ENCODE measurements at places on chromosomes 16 and 17.

- H3K27ac ChIP-seq: no peak overlapping the region
- H3K27me3 ChIP-seq: no peaks in the 10 kb centered on the region
- no peaks in the 10 kb centered on the region for H3K36me3 ChIP-seq
Measured at GRCh38 chr16:72723781-72724180, 324.1 kb downstream of the ZFHX3 start.

GRCh38 chr16:84607694-84608093, 10.2 kb downstream of the COTL1 start:
- peaks cover 7% of the 10 kb centered on the region for H3K4me1 ChIP-seq
- H3K27me3 ChIP-seq: no peaks in the 10 kb centered on the region
- H3K36me3 ChIP-seq: peaks cover 5% of the 10 kb centered on the region
- no peak overlapping the region for H3K4me3 ChIP-seq

DNA sequence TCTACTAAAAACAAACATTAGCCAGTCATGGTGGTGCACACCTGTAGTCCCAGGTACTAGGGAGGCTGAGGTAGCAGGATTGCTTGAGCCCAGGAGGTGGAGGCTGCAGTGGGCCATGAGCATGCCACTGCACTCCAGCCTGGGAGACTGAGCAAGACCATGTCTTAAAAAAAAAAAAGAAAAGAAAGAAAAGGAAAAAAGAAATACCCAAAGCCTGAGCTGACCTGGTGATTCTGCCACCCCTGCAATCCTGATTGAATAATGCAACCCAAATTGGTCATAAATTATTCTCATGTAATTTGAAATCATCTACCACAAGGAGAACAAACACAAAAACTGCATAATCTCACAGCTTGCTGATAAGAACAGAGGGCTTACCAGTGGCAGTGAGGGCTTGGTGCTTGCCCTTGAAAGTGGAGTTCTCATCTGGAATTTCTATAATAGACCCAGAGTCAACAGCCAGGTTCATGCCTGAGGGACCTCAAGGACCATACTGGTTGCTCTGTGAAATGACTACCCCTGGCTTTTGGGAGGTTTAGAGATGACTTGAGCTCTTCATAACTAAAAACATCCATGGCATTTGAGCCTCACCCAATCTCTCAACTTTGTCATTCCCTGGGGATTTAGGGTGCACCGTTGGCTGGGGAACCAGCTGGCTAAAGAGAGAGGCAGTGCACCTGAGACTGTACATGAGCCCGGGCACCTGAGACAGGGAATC, 35.4 kb upstream of the TMC5 start:
- no peaks in the 10 kb centered on the region for H3K36me3 ChIP-seq
- peaks cover 19% of the 10 kb centered on the region for H3K4me1 ChIP-seq
- no peak overlapping the region for H3K4me3 ChIP-seq
- no peak for DNase-seq
- H3K27me3 ChIP-seq: peaks cover 3% of the 10 kb centered on the region

GRCh38 chr17:11996722-11997146, 541 bp downstream of the ZNF18 start:
- peaks cover 1% of the 10 kb centered on the region for H3K36me3 ChIP-seq
- peak overlapping the region; percentile 95 for H3K27ac ChIP-seq
- peaks cover 3% of the 10 kb centered on the region for H3K4me1 ChIP-seq
- H3K4me3 ChIP-seq: peak overlapping the region; percentile 94
- no peak for DNase-seq

GRCh38 chr17:4064366-4064765, 78.5 kb downstream of the ZZEF1 start:
- no peaks in the 10 kb centered on the region for H3K27me3 ChIP-seq
- no peak overlapping the region for H3K27ac ChIP-seq
- H3K4me1 ChIP-seq: no peaks in the 10 kb centered on the region

DNA sequence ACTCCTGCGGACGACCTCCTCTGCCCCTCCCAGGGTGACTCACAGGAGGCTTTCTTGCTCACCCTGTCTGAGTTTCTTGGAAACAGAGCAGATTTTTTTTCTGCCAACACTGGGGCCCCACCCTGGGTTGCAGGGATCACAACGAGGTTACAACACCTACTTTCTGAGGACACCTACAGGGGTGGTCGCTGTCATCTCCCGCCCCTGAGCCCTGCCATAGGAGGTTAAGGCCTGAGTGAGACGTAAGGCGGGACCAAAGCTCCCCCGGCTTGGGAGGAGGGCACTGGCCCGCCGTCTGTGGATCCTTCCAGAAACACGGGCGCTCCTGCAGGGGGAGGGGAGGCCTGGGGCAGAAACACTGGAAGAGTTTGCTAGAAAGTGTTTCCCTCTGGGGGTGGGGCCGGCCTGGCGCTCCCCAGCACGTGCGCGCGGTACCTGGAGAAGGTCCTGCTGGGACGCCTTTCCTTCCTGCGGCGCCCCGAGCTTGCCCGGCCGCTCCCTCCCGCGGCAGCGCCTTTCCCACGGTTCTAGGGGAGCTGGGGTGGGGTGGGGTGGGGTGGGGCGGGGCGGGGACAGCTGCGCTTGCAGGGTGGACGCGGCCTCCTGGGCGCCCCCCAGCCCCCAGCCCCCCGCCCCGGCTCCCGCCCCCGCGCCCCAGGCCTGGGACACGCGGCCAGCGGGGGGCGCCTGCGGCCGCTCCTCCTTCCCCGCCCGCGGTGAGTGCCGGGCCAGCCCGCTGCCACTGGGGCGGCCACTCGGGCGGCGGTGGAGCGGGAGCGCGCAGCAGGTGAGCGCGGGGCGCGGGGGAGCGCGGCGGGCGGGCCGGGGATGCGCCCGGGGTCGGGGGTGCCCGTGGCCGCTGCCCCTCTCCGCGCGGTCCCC, 20.7 kb upstream of the ADCY7 start:
- peaks cover 6% of the 10 kb centered on the region for H3K4me1 ChIP-seq
- H3K27me3 ChIP-seq: peaks cover 12% of the 10 kb centered on the region
- DNase-seq: peak; percentile 51
- H3K36me3 ChIP-seq: no peaks in the 10 kb centered on the region
- H3K27ac ChIP-seq: no peak overlapping the region

GRCh38 chr16:24036614-24037013, 200.8 kb downstream of the PRKCB start:
- no peak overlapping the region for H3K4me3 ChIP-seq
- H3K4me1 ChIP-seq: no peaks in the 10 kb centered on the region
- no peaks in the 10 kb centered on the region for H3K36me3 ChIP-seq
- peaks cover 35% of the 10 kb centered on the region for H3K27me3 ChIP-seq
- H3K27ac ChIP-seq: no peak overlapping the region

- H3K27ac ChIP-seq: no peak overlapping the region
- no peak for DNase-seq
- no peaks in the 10 kb centered on the region for H3K4me1 ChIP-seq
- H3K27me3 ChIP-seq: peaks cover 6% of the 10 kb centered on the region
Measured at GRCh38 chr16:20191566-20191965, 117.9 kb upstream of the GPR139 start.

DNA sequence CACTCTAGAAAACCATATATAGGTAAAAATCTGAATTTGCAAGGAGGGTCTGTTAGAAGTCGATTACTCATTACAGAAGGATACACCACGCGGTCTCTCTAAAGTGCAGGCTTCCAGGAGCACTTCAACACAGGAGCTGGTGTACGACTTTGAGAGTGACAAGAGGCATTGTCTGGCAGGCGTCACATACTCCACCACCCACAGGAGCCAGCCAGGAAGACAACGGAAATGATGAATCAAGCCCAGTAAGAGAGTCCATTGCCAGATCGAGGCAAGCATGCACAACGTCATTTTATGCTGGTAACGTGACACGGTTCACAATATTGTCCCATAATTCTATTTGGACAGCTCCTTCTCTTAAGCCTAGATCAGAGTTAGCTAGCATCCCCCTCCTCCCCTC, 15.0 kb upstream of the CACNG4 start:
- no peak for DNase-seq
- peaks cover 14% of the 10 kb centered on the region for H3K27me3 ChIP-seq
- H3K4me1 ChIP-seq: peaks cover 35% of the 10 kb centered on the region
- no peak overlapping the region for H3K4me3 ChIP-seq
- peaks cover 3% of the 10 kb centered on the region for H3K36me3 ChIP-seq
- H3K27ac ChIP-seq: no peak overlapping the region

DNA sequence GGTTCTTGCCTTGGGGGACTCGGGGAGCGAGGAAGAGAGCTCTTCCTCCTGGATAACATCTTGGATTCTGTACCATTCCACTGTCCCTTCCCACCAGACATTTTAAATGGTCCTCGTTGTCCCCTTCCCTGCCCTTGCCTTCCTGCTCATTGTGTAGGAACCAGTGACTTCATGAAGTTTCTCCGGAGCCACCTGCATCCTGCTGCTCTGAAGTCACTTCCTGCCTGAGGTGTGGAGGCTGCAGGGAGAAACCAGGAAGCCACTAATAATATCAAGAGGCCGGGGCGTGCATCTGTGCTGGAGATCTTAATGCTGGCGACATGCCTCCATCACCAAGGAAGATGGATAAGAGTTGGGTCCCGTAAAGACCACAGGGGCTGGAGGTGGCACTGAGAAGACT, 6.2 kb upstream of the SLC16A13 start:
- H3K27me3 ChIP-seq: peaks cover 41% of the 10 kb centered on the region
- no peaks in the 10 kb centered on the region for H3K36me3 ChIP-seq
- H3K4me1 ChIP-seq: no peaks in the 10 kb centered on the region

DNA sequence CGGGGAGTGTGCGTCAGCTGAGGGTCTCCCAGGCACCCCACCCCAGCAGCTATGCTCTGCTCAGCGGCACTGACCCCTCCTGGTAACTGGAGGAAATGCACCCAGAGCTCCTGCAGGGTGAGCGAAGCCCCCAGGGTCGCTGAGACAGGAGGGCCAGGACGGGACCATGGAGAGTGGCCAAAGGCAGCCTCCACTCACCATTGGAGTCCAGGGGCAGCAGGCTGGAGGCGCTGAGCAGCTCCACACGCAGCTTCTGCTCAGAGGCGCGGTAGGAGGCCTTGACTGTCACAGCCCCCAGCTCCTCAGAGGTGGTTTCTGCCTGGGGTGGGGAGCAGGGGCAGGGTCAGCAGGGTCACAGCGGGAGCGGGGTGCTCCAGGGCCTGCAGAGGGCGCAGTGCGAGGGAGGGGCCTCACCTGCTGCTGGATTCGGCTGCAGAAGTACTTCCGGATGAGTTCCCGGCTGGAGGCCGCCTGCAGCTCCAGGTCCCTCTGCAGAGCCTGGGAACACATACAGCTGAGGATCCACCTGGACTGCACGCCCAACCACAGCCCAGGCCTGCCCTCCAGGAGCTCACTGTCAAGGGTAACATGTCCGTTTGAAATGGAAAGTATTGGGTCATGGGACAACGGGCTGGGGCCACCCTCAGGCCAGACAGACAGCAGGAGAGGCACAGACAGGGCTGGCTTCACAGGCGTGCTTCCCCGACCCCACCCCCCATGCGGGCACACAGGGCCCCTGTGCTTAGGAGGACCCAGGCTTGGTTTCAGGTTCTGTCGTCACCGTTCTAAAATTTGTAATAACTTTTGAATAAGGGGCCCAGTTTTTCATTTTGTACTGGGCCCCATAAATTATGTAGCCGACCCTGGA, 13.8 kb downstream of the UNC13D start:
- no peaks in the 10 kb centered on the region for H3K27me3 ChIP-seq
- peaks cover 4% of the 10 kb centered on the region for H3K4me1 ChIP-seq
- DNase-seq: peak; percentile 36
- H3K27ac ChIP-seq: no peak overlapping the region
- peaks cover under 1% of the 10 kb centered on the region for H3K36me3 ChIP-seq

GRCh38 chr16:10847176-10847575, 28.6 kb upstream of the TVP23A start:
- no peaks in the 10 kb centered on the region for H3K4me1 ChIP-seq
- H3K27ac ChIP-seq: no peak overlapping the region
- no peak overlapping the region for H3K4me3 ChIP-seq
- peaks cover 20% of the 10 kb centered on the region for H3K27me3 ChIP-seq

GRCh38 chr17:15403276-15403939, 62.0 kb upstream of the TEKT3 start:
- no peak for DNase-seq
- no peaks in the 10 kb centered on the region for H3K36me3 ChIP-seq
- no peak overlapping the region for H3K27ac ChIP-seq
- H3K4me3 ChIP-seq: no peak overlapping the region
- H3K4me1 ChIP-seq: no peaks in the 10 kb centered on the region

DNA sequence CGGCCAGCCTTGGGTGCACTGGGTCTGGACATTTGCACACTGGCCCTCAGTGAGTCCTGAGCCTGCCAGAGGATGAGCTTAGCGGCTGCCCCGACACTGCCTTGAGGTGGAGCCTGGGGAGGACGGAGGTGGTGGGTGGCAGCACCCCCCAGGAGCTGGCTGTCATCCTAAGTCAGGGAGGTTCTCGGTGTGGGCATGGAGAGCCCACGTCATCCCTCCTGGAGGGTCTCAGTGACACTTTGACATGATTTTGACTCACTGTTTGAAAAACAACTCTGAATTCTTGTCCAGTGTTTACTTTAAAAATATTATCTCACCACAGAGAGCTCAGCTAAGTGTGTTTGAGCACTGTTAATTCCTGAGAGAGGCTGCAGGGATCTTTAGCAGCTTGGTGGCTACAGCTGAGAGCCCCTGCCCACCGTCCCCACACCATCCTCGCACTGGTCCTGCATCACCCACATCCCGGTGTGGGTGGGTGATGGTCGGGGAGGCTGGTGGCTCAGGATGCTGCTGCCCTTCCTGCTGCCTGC, 63.1 kb downstream of the BANP start:
- H3K4me1 ChIP-seq: peaks cover 2% of the 10 kb centered on the region
- H3K27ac ChIP-seq: no peak overlapping the region
- H3K27me3 ChIP-seq: no peaks in the 10 kb centered on the region
- peaks cover 13% of the 10 kb centered on the region for H3K36me3 ChIP-seq
- DNase-seq: no peak

DNA sequence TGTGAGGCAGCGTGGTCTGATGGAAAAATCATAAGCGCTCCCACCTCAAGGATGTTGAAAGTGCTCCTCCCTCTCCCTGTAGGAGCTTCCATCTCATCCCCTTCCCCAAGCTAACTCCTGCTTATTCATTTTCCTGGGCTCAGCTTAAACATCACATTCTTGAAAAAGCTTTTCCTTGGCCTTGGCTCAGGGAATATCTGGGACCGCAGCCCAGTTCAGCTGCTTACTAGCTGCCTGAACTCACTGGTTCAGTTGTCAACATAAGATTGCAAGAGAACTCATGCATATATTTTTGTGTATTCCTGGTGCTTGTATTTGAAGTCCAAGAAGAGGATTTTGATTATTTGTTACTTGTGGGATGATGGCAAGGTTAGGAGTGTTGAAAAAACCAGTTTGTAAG, 91.5 kb downstream of the UTP18 start:
- H3K36me3 ChIP-seq: no peaks in the 10 kb centered on the region
- peaks cover 16% of the 10 kb centered on the region for H3K27me3 ChIP-seq
- DNase-seq: no peak

- H3K4me1 ChIP-seq: peaks cover 12% of the 10 kb centered on the region
- H3K36me3 ChIP-seq: peaks cover 6% of the 10 kb centered on the region
- no peak for DNase-seq
- no peaks in the 10 kb centered on the region for H3K27me3 ChIP-seq
- peak overlapping the region; percentile 86 for H3K27ac ChIP-seq
- no peak overlapping the region for H3K4me3 ChIP-seq
Measured at GRCh38 chr17:75844530-75845057, 390 bp upstream of the UNC13D start.

Data from progenitor cell of endocrine pancreas (in vitro differentiated cells).